ENCODE measurements at places on chromosomes 6 and 20.

DNA sequence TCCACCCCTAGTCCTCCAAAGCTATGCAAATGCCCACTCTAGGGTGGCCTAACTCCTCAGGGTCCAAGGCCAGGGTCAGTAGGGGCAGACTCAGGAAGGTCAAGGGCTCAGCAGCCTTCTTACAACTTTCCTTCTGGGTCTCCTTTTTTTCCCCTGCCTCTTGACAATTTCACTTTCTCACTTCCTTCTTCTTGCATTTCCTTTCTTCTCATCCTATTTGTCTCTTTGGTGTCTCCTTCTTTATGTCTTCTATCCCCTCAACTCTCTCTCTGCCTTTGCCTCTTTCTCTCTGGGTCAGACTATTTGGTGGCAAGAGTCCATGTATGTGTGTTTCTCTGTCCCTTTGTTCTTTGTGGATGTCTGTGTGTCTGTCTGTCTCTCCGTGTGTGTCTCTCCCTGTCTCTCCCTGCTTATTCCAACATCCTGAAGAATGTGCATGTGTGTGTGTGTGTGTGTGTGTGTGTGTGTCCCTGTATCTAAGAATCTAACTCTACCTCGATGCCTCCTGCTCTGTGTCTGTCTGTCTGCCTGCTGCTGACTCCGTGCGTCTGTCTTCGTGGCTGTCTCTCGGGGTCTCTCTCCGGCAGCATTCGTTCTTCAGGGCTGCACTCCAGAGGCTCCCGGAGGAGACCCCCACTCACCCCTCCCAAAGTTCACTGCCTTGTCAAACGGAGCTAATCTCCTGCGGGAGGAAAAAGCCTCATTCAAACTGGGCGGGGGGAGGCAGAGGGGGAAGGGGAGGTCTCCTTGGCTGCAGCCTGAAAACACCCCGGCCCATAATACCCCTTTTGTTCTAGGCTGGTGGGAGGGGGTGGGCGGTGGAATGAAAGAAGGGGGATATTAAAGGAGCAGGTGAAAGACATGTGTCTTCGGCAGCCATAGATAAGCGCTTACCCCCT lies 51.7 kb upstream of the FOXP4 start:
- no peak for DNase-seq

- DNase-seq = peak; percentile 7
Observed at GRCh38 chr6:126033696-126034095, 47.4 kb downstream of the TRMT11 start.

- no peak for DNase-seq
Observed at GRCh38 chr6:96907498-96907897, 9.8 kb upstream of the NDUFAF4 start.

DNA sequence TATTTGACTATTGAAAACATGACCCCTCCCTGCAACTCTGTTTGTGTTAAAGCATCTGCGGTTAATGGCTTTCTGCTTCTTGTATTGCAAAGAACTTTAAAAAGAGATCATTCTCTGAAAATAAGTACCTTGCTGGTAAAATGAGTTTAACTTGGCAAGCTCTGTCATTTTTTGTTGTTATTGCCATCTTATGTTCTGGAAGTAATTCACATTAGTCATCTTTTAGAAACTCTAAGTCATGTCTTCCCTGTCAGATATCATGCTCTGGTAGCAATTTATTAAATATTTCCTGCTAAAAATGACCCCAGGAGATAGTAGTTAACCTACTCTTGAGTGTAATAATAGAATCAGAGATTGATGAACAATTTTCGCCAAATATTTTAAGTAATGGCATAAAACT lies 890.6 kb downstream of the KIF16B start:
- DNase-seq = no peak

DNA sequence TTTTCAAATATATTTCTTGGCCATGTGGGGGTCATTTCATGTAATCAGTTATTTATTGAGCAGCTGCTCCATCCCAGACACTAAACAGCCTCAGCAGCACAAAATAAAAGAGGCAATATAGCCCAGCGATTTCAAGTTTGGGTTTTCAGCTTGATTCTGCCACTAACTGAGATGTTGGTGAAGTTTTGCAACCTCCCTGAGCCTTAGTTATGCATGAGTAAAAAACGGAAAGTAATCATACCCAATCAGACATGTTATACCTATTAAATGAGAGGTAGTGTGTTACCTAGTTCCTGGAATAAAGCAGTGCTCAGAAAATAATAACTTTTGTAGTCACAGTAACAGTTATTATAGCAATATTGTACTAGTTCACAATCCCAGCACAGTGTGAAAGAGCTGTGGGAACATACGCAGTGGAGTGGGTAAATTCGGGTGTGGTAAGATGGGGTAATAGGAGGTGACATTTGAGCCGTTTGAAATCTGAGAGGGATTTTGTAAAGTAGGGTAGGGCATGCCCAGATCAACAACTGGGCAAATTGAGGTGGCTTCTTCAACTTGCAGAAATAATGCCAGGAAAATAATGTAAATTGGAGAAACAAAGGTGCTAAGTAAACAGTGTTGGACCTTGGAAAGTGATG lies 1.5 kb downstream of the SLC9A8 start:
- DNase-seq = no peak

DNA sequence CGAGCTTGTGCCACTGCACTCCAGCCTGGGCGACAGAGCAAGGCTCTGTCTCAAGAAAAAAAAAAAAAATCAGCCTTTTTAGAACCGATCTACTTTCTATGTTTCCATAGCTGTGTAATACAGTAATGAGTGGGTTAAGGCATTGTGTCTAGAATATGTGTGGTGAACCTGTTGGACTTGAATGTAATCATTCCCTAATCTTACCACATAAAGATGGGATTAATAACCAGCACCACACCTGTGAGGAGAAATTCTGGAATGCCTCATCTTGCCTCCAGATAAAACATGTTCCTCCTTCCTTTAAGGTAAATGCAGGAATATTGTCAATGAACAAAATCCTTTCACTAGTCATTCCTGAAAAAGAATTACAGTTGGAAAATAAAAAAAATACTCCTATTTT lies 43.7 kb downstream of the MAPK14 start:
- DNase-seq = no peak

- DNase-seq = no peak
Observed at GRCh38 chr6:37648465-37649330, 49.0 kb downstream of the MDGA1 start.

GRCh38 chr6:170449835-170450753 lies 103.0 kb downstream of the PSMB1 start:
- DNase-seq = no peak

DNA sequence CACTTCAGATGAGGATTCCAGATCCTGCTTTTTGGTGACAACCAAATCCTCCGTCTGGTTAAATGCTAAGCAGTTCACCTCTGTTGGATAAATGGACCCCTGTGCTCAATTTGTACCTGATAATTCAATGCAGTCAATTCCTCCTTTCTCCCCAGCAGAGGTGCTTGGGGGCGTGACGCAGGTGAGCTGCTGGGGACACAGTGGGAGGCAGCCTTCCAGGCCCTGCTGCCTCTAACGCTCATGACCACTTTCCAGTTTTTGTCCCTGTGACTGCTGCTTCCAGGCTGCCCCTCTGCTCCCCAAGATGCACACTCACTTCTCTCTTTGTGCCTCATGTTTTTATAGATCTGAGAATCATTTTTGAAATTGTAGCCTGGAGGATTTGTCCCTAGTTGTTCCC lies 78.5 kb downstream of the TTLL2 start:
- no peak for DNase-seq

Measured in GM06990 (cell line).